NCI-H1048 (cell line): ENCODE measurements at places on chromosomes 3 and 15.

- no peak for DNase-seq
Observed at GRCh38 chr3:178147001-178147400, 389.2 kb upstream of the KCNMB2 start.

DNA sequence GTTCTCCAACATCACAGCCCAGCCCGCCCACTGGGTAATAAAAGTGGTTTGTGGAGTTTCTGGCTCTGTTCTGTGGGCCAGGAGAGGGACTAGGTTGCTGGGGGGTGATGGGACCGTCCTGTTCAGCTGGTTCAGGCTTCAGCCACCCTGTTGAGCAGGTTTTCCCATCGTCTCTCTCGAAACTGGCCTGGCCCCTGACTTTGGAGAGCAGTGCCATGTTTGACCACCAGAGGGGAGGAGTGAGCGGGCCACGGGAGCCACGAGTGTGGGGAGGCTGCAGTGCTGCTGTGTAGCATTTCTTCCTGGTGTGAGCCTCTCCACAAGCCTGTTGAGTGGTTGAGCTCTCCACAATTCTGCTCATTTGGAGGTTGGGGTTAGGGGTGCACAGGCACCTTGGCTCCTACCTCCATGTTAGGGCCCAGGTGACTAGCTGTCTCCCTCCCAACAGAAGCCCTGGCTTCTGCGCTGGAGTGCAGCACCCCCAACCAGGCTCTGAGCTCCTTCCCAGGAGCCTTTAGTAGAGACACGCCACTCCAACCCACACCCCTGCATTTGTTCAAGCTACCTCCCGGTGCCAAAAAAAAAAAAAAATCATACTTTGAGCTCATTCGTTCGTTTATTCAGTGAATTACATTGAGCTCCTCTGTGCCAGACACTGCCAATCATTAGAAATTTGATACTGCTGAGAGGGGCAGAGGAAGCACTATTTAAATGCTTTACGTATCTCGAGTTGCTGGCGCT lies 13.9 kb downstream of the SPINT1 start:
- peak; percentile 47 for DNase-seq

DNA sequence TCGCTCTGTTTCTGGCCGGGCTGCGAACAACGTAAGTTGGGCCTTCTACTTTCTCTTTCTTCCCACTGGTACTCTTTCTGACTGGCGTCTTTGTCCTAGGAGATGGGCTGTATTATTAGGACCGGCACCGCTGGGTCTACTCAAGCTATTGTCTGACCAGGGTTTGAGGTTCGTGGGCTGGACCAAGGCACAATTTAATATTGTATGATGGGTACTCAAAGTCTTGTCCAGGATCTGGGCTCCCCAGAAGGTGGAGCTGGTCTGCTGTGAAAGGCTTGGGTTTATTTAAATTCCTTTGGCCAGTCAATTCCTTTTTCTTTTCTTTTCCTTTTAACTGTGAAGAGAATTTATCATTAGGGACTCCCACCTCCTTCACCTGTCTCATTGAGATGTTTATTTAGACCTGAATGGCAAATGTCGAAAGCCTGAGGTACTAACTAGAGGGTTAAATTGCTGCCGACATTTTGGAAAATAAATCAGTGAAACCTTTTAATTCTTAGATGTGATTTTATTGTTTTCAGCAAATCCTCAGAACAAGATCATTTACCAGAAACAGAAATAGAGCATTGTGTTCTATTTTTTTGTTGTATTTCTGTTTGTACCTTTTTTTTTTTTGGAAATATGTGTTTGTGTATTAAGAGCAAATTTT lies 410 bp downstream of the LRRC49 start:
- DNase-seq, result no peak

DNA sequence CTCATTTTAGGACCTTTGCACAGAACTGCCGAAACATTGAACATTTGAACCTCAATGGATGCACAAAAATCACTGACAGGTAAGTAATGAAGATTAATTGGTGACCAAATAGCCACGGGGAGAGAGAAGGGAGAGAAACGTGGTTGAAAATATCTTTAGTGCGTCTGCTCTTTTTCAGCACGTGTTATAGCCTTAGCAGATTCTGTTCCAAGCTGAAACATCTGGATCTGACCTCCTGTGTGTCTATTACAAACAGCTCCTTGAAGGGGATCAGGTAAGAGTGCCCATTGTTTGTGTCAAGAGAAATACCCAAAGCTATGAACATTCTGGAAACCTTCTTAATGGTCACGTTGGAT lies 67.1 kb downstream of the UBP1 start:
- DNase-seq, result no peak

DNA sequence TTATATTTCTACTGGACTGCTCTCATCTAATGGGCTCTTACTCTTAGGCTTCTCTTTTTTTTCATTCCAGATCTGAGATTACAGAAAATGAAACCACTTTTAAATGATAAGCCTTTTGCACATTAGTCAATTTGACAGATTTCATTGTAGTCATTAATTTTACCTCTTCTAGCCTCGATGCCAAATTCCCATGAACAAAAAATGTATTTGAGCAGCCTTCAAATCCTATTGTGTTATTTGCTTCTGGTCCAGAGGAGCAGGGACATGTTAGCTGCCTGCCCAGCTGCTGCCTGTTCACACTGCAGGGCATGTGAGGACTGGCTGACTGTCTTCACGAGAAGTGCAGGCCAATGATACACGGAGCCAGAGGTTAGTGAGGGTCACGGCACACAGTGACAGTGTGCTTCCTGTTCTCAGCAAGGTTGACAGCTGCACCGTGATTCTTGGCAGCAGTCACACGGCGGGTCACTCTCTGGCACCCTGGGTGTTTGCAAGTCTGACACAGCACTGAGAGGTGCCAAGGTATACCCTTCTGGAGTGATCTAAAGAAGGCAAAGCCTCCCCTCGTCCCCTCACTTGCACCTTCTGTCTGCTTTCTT lies 40.8 kb downstream of the KAT2B start:
- DNase-seq, result no peak

DNA sequence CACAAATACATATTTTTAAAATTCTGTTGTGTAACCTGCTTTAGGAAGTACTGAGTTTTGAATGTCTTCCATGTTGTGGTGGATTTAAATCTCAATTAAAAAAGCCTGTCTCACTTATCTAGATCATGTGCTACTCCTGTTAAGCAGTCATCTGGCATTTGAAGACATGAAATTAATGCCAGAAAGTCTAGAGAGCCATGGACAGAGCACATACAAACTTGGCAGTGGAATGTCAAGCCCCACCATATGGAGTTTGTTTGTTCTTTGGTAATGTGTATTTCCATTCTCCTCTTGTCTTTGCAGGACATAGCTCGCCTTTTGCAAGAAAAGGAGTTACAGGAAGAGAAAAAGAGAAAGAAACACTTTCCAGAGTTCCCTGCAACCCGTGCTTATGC lies 39.3 kb upstream of the UTS2B start:
- DNase-seq, result no peak

DNA sequence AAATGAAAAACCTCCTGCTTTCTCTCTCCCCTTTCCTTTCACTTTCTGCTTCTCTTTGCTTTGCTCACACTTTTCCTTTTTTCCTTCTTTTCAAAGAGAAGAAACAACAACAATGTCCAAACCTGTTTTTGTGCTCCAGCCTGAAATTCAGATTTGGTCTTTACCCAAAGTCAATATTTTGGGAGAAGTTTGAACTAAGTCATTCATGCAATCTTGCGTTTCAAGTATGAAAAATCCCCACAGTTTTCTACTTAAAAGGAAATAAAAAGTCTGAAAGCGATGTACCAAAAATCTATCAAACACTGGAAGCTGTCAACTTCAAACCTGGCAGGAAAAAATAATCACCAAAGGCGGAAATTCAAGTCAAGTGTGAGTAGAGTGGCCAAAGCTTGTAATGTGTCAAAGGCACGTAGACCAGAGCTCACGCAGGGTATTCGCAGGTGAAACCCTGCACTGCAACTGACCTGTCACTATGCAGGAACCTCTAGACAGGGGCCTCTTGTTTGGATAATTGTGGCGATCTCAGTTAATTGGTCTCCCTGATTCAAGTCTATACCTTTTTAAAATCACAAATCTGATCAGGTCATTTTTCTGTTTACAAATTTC lies 118.8 kb upstream of the GALNT15 start:
- DNase-seq, result no peak

- DNase-seq, result no peak
Observed at GRCh38 chr3:64108784-64109317, 85.6 kb upstream of the PSMD6 start.

DNA sequence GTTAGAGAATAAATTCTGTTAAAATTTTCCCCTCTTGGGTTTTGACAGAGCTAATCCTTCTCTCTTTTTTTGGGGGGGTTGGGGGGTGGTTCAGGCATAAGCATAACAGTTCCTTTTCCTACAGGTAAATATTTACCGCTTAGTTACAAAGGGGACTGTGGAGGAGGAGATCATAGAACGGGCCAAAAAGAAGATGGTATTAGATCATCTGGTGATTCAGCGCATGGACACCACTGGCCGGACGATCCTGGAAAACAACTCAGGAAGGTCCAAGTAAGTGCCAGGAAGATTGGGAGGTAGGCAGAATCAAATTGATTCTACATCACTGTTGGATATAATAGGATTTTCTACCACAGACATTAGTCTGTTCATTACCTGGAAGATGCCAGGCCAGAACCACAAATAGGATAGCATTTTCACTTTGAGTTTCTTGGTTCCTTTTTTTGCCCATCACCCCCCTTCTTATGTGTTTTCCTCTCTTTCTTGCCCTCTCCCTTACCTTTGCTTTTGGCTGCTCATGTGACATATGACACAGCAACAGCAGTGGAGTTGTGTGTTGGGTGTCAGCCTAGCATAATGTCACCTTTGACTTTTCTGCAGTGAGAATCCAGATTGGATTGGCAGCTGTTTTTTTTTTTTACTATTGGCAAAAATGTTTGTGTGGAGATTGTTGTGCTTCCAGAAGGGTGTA lies 79.0 kb downstream of the CHD2 start:
- no peak for DNase-seq

GRCh38 chr3:70097084-70097483 lies 97.6 kb downstream of the SAMMSON start:
- no peak for DNase-seq

- no peak for DNase-seq
Observed at GRCh38 chr15:50077176-50077575, 41.9 kb downstream of the ATP8B4 start.

DNA sequence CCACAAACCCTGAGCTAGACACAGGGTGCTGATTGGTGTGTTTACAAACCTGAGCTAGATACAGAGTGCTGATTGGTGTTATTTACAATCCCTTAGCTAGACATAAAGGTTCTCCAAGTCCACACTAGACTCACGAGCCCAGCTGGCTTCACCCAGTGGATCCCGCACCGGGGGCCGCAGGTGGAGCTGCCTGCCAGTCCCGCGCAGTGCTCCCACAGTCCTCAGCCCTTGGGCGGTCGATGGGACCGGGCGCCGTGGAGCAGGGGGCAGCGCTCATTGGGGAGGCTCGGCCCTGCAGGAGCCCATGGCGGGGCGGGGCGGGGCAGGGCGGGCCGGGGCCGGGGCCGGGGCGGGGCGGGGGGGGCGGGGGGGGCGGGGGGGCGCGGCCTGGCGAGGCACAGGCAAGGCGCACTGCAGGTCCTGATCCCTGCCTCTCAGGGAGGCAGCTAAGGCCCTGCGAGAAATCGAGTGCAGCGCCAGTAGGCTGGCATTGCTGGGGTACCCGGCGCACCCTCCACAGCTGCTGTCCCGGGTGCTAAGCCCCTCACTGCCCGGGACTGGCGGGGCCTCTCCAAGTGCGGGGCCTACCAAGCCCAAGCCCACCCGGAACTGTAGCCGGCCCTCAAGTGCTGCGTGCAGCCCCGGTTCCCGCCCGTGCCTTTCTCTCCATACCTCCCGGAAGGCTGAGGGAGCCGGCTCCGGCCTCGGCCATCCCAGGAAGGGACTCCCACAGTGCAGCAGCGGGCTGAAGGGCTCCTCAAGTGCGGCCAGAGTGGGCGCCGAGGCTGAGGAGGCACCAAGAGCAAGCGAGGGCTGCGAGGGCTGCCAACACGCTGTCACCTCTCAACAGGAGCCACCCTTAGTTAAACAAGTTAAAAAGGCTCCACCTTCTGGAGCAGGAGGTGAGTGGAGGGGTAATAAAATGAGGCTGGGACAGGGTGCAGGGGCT lies 9.8 kb upstream of the TMEM40 start:
- DNase-seq, result no peak

GRCh38 chr15:90407871-90408317 lies 19.9 kb downstream of the IQGAP1 start:
- DNase-seq, result no peak

- DNase-seq, result no peak
Observed at GRCh38 chr3:134876836-134877235, 81.8 kb downstream of the EPHB1 start.

- no peak for DNase-seq
Observed at GRCh38 chr3:63167113-63167512, 111.0 kb upstream of the SYNPR start.

- no peak for DNase-seq
Observed at GRCh38 chr3:184441202-184441900, 61.5 kb downstream of the CHRD start.

DNA sequence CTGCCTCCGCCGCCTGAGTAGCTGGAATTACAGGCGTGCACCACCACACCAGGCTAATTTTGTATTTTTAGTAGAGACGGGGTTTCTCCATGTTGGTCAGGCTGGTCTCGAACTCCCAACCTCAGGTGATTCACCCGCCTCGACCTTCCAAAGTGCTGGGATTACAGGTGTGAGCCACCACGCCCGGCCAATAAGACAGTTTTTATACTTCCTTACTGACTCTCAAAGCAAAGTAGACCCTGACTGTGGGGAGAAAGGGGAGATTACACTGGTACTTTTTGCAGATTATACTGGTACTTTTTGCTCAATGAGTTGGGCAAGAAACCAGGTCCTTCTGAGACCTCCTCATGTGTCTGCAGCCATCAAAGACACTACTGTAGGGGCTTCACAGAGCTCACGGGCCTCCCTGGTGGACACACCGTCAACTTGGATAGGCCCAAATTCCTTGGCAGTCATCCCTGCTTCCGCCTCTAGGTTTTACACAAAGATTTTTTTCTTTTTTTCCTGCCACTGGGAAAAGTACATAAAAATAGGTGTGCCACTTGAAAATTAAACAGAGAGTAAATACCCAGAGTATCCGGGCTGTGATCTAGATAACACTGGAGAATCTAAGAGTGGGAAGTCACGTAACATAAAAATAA lies 143.3 kb upstream of the WNT5A start:
- no peak for DNase-seq

- no peak for DNase-seq
Observed at GRCh38 chr3:43810797-43811196, 120.1 kb downstream of the ABHD5 start.

GRCh38 chr3:134477002-134477401 lies 8.8 kb downstream of the ANAPC13 start:
- DNase-seq, result no peak
